ENCODE measurements at places on chromosomes 13 and 19.

DNA sequence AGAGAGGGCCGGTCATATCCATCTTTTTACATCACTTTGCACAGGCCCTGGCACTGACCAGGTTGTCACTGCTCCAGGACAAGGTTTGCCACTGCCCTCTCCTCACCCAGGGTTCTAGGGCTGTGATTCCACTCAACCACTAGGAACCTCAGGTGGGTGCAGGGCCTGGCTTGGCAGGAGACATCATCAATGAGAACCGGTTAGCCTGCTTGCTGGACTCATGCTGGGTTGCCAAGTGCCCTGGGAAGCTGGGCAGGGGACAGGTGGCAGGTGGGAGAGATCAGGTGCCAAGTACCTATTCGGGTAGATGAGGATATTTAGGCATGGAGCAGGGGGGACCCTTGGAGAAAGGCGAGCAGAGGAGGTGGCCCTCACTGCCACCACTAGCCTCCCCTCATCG lies 4.2 kb upstream of the CERS4 start:
- peak; percentile 91 for DNase-seq

- no peak for DNase-seq
Observed at GRCh38 chr13:23993680-23993985, 96.3 kb upstream of the C1QTNF9B start.

DNA sequence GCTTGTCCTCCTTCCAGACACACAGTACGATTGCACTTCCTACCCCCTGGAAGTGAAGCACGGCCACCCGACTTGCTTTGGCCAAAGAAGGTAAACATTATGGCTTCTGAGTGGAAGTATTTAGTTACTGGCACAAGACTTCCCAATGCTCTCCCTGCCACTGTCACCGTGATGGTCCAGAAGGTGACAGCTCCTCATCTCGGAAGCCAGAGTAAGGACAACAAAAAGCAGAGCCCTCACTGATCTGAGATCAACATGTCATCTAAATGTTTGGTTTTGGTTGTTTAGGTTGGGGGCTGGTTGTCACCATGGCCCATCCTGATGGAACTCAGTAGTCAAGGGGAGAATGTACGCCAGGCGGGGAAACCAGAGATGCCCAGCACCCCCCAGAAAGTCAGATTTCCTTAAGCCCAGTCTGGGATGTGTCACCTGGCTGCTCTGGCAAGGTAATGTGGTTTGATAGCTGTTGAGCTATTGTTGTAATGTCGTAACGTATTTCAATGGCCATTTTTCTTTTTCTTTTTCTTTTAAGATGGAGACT lies 170.1 kb upstream of the ZNF536 start:
- DNase-seq: no peak

DNA sequence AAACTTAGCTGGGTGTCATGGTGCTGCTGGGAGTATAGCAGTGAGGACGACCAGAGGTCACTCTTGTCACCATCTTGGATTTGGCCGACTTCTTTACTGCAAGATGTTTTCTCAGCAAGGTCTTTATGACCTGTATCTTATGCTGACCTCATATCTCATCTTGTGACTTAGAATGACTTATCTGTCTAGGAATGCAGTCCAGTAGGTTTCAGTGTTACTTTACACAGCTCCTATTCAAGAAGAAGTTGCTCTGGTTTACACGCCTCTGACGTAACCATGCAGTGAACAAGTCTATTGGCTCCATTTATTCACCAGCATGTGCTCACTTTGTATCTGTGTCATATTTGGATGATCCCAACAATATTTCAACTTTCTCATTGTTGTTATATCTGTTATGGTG lies 26.7 kb downstream of the ZNF850 start:
- DNase-seq: no peak

- DNase-seq: no peak
Observed at GRCh38 chr13:87872813-87873212, 201.6 kb downstream of the SLITRK5 start.

GRCh38 chr19:35569281-35569781 lies 5.9 kb upstream of the ATP4A start:
- DNase-seq: no peak

GRCh38 chr13:20080377-20081164 lies 80.3 kb downstream of the GJA3 start:
- DNase-seq: no peak

GRCh38 chr13:95251641-95252040 lies 49.6 kb downstream of the ABCC4 start:
- no peak for DNase-seq

GRCh38 chr19:42422901-42423461 lies 4.2 kb downstream of the LIPE start:
- DNase-seq: peak; percentile 78

DNA sequence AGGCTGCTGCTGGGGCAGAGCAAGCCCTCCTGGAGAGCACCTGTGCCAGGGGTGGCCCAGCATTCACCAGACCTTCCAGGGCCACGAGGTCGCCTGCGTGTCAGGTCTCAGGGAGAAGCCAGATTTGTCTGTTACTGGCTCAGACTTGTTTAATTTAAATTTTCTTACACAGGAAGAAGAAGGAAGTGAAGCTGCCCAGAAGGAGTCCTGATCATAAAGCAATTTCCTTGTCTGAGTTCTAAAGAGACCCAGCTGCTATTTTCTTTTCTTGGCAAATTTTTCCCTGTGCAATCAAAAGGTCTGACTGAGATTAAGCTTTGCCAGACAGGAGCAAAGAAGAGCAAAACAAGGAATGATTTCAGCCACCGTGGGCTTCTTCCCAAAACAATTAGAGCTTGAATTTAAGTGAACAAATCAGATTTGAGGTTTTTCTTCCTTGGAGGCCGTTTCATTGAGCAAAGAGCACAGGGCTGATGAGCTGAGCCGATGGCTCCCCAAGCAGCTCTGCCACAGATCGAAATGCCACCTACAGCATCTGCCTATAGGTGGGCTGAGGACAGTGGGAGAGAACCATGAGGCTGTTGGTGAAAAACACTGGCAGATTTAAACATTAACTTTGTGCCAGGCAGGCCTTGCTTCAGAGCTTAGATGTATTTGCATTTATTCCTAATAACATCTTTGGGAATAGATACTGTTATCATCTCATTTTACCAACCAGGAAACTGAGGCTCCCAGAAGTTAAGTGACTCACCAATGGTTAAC lies 40.1 kb downstream of the HSPH1 start:
- no peak for DNase-seq

DNA sequence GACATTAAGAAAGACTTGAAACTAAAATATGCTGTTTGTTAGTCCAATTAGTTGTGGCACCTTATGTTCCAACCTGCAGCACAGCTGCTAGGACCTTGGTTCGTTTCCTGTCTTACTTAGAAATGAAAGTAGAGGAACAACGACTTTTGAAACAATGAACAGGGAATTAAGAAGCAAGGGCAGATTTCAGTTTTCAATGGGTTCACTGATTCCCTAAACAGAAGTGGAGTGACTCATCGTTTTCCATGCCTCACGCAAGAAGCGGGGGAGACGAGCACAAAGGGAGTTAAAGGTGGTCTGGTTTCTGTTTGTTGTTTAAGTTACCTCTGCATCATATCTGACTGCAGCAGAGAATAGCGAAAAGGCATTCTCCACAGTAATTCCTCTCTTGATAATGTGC lies 44.8 kb downstream of the PHF11 start:
- no peak for DNase-seq

DNA sequence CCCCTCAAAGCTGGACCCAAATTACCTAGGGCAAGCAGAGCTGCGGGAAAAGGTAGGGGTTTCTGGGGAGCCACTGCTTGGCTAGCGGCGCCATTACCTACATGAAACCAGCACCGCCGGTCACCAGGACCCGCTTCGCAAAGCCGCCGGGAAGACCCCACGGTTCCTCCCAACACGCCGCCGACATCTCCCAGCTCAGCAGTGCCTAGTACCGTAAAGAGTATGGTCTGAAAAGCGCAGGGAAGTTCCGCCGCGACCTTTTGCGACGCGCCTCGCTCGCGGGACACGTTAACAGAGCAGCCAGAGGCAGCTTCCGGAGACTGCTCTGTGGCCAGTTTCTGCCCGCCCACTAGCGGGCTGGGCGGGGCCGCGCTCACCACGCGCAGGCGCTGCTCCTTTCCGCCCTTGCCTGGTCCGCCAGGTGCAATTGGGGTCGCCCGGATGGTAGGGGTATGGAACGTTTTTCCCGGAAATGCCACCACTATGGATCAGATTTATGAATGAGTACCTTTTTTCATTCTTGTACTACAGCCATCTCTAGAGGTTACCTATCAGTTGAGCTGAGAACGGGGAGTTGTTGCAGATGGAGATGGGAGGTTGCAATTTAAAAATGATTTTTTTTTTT lies at the start of gene TGDS:
TSS of gene TGDS (minus strand) at position 203 of the 625 bp plus-strand sequence. CDS start at position 187, 16 bp downstream.
- peak; percentile 94 for DNase-seq

DNA sequence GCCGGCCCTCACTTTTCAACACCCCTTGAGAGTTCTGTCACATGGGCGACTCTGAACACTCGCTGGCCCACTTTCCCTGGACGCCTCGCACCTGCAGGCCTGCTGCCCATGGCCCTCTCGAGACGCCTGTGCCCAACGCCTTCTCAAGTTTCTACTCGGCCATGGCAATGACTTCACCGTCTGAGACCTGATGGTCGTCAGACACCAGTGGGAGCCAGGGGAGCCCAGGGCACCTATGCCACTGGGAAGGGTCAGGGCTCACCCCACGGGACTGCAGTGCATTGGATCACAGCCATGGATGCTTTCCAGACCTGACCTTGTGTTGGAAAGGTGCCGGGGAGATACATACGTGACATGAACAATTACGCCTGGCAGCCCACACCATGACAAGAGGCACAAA lies 60.1 kb downstream of the KLF2 start:
- DNase-seq: no peak

GRCh38 chr13:29709407-29710069 lies 114.0 kb upstream of the SLC7A1 start:
- no peak for DNase-seq
